ENCODE measurements at places on chromosomes 5 and 9.

DNA sequence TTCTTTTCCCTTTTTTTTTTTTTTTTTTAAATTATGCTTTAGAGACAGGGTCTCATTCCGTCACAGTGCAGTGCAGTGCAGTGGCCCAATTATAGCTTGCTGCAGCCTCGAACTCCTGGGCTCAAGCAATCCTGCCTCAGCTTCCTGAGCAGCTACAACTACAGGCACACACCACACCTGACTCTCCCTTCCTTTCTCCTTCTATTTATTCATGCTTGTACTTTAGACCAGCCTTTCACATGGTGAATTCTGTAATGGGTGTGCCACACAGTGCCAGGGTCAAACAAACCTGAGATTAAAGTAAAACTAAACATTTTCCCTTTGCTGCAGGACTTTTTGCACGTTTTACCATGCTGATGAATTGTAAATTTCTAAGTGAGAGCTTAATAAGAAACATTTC is 8.0 kb downstream of the SH3RF2 start:
- no peak for DNase-seq

- no peak for DNase-seq
Measured at GRCh38 chr5:33688526-33688925, 203.3 kb downstream of the ADAMTS12 start.

GRCh38 chr5:10860645-10861422 is 99.8 kb upstream of the DAP start:
- no peak for DNase-seq

GRCh38 chr9:12185856-12186255 is 507.3 kb upstream of the TYRP1 start:
- no peak for DNase-seq

DNA sequence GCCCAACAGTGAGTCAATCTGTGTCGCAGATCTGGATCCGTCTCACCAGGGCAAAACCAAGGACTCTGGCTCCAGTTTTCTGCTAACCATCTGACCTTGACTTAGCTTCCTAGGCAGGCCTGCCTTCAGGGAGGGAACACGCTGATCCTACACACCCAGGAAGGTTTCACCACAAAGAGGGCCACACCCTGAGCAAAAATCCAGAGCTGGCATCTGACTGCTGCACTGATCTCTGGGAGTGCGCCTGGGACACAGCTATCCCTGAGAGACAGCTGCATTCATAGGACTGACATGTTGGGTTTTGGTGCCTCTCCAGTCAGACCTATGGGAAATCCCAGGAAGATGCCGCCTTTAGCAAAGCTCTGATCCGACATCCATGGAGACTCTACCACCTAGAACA is 47.5 kb downstream of the CDK5RAP2 start:
- peak; percentile 11 for DNase-seq

GRCh38 chr9:93012963-93013855 is 45.3 kb upstream of the SUSD3 start:
- DNase-seq = no peak

- DNase-seq = no peak
Measured at GRCh38 chr5:118185018-118185417, 803.3 kb downstream of the DTWD2 start.

GRCh38 chr9:111294691-111295451 is 35.2 kb downstream of the OR2K2 start:
- peak; percentile 40 for DNase-seq

- no peak for DNase-seq
Measured at GRCh38 chr9:34163434-34163833, 15.4 kb upstream of the UBAP1 start.

- no peak for DNase-seq
Measured at GRCh38 chr5:168479166-168479565, 7.1 kb upstream of the RARS1 start.

DNA sequence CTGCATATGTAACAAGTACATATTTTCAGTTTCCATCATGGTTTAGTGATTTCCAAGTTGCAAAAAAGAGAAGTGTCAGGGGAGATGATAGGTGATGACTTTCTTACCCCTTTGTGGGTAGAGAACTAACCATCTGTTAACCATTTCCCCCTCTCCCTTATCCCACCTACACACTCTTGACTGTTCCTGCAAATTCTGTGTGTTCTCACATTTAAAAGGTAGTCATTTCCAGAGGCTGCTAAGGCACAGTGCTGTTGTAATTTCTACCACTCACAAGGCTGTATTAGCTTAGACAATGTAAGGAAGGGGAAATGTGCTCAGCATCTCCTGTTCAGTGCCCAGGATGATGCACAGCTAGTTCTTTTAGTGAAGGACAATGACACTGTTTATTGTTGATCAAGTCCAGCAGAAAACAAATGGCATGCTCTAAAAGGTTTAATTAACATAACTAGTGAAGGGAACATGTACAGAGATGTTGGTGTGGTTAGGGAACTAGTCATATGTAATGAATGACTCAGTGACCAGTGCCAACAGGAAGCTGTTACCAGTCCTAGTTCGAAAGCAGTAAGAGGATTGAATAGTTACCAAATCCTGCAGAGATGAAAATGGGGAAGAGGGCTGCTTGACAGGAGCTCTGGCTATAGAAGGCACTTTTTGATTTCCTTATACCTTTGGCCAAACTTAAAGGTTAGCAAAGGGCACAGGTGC is 165.1 kb downstream of the PLK2 start:
- no peak for DNase-seq

DNA sequence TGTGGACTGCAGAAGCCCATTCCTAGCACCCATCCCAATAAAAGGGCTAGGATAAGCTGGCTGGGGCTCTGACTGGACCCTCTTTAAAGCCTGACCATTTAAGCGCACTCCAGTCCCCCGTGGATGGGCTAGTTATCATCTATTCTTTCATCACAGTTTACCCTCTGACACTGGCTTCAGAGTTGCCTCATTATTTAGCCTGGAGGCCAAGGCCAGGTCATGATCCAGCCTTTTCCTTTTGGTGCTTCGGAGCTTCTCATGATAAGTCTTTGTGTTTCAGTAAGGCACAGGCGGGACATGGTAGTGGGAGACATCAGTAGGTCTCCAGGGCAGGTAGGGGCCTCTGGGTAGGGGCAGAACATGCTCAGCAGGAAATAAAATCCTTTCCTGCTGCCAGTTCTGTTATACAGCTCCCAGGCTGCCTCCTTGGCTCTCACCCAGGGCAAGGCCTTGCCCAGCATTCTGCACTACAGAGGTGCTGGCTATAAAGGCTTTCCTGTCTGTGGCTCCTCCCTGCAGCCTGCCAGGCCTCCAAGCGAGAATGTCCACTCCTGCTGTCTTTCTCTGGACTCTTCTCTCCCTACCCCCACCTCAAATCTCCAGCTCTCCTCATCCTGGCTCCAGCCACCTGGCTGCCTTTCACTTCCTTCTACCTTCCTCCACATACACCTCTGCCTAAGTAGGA is 128.8 kb downstream of the FSTL4 start:
- DNase-seq = no peak

DNA sequence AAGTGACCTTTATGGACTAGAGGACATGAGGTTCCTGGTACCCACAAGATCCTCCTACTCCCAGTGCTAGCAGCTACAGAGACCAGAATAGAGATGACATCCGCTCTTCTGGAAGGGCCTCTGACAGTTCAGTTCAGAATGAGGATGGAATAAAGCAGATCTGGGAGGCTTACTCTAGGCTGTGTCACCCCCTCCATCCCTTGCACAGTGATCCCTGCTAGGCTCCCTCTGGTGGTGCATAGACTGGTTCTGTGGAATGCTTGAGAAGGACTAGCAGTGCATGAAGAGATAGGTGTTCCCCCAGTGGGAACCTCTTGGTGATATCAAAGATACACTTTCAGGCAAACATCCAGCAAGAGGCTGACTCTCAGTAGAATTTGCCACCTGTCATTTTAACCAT is 83.0 kb downstream of the NPR3 start:
- DNase-seq = peak; percentile 61

GRCh38 chr5:176955895-176956294 is 50.7 kb downstream of the UIMC1 start:
- DNase-seq = no peak

- DNase-seq = no peak
Measured at GRCh38 chr5:171984748-171985419, 21.6 kb downstream of the FBXW11 start.
